ENCODE measurements at places on chromosomes 4 and X.

- DNase-seq: no peak
Measured at GRCh38 chrX:24169211-24169610, 19.7 kb downstream of the ZFX start.

GRCh38 chrX:40145923-40146261 lies 48.1 kb upstream of the BCOR start:
- DNase-seq: no peak

GRCh38 chrX:4091046-4091760 lies 377.8 kb upstream of the PRKX start:
- no peak for DNase-seq

DNA sequence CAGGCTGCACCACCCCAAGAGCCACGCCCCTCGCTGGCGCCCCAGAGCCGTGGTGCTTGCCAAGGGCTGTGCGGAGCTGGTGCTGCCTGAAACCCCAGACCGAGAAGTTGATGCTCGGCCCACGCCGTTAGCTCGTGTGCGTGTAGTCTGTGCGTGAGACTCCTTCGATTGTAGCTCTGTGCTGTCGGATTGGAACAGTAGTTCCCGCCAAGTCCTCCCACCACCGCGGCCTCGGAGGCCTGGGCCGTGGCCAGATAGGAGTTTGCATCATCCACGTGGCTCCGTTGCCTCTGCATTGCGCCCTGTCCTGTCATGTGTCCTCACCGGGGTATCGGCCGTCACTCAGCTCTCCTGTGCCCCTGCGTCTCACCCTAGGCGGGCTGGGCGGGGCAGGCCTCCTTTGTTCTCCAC lies 24.2 kb downstream of the TNIP2 start:
- DNase-seq: no peak

GRCh38 chr4:95544113-95545103 lies 4.4 kb downstream of the UNC5C start:
- no peak for DNase-seq

DNA sequence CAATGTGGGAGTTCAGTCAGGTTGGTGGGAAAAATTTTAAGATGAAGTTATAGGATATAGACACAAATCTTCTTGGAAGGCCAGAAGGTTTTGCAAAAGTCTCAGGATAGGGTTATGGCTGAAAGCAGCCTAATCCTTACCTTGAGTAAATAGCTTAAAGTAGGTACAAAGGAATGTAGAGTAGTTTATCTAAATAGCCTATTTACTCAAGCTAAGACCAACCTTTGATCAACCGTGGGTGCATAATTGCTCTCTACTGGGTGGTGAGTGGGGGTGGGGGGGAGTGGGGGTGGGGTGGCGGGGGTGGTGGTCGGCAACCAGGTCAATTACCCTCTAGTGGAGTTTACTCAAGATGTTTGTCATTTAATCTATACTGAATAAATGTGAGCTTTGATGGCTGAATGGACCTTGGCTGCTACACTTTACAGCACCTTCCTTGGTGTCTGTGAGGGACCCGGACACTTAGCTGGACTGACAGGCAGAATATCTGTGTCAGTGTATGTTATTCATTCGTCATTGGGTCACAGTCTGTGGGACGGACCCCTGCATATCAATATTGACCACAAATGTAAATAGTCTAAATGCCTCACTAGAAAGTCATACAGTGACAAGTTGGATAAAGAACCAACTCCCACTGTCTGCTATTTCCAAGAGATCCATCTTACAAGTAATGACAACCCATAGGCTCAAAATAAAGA lies 545.7 kb upstream of the PABPC4L start:
- DNase-seq: no peak

- DNase-seq: no peak
Measured at GRCh38 chr4:113452868-113453620, 308.5 kb downstream of the CAMK2D start.

DNA sequence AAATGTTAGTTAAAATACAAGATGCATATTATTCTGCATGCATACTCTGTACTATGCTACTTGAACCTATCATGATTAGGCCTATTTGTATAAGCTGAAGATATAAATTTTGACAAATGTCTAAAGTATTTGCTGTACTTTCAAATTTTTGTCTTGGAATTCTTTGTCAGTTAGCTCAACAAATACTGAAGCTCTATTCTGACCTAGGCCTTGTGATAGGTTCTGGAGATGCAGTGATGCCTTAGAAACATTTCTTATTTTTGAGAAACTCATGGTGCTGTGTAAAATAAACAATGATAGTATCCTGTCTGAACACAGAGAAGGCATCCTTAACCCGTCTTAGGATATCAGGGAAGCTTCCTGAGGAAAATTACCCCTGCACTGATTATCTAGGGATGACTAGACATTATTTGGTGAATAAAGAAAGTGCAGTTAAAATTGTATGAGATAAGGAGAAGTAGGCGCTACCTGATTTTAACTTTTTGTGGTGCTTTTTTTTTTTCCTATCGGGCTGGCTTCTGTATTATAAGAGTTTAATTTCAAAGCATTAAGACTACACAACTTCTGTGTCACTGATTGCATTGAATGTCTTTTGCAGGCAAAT lies 43.4 kb downstream of the MOB1B start:
- no peak for DNase-seq

DNA sequence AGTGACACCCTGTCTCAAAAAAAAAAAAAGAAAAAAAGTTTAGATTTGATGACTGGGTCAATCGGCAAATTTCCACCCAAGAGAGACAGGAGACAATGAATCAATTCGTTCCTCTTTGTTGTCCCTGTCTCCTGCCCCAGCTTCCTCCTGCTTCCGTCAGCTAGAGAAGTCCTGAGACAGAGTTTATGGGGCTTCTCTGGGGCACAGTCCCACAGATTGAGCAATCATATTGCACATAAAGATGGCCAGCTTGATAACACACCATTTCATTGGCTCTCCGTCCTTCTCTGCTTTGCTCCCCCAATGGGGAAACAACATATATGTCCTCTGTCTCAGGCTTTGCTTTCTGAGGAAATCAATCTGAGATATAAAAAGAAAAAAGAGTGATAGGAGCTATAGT lies 78.4 kb upstream of the FUNDC1 start:
- no peak for DNase-seq

DNA sequence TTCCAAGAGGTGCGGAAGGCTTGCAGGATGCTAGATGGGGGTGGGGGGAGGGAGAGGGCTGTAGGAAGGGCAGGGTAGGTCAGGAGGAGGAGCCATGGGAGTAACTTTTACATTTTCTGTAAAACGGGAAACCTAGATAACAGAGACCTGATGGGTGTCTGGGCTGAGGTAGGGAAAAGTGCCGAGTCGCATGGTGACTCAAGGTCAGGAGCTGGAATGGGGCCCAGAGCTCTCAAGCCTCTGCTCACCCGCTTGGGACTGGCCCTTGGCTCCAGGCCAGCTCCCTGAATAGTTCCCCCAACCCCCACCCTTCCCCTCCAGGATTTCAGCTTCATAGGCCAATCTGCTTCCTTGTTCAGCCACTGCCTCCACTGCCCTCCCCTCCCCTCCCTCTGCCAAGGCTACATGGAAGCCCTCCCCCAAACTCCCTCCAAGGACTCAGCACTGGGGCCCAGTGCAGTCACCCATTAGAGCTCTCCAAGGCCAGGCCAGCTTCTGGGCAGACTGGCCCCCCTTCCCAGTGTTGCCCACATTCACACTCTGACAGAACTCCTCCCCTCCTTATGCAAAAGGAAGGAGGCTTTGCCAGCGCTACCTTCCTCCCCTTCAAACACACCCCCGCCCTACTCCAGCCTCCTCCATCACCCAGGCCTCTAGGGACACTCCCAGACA lies 43.6 kb downstream of the TSC22D3 start:
- no peak for DNase-seq

DNA sequence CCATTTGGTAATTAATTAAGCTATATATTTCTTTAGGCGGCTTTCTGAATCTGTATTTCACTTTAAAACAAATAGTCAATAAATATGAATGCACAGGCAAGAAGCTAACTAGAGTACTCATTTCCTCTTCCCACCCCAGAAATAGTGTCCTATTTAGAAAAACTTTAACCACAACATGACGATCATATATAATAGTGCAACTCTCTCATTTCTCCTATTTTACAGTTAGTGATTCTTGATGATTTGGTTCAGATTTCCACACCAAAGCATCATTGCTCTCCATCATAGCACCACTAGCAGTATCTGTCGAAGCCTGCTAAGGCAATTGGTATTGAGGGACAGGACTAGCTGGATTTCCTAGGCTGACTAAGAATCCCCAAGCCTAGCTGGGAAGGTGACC lies 184.0 kb upstream of the GALNTL6 start:
- DNase-seq: no peak

DNA sequence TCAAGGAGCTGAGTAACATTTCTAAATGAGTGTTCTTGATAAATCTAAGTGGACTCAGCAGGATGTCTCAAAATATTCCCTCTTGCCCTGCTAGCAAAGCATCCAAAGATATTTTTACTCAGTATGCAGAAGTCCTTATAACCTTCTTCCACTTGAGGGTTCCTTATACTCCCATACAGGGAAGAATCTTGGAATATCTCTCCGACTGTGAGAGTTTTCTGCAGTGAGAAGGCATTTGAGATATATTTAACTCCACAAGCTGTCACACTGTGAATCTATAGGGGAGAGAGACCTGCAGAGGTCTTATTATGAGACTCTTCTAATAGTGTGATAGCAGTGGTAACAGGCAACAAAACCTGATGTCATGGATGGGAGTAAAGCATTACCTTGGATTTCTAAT lies 1034.5 kb upstream of the PABPC4L start:
- no peak for DNase-seq

DNA sequence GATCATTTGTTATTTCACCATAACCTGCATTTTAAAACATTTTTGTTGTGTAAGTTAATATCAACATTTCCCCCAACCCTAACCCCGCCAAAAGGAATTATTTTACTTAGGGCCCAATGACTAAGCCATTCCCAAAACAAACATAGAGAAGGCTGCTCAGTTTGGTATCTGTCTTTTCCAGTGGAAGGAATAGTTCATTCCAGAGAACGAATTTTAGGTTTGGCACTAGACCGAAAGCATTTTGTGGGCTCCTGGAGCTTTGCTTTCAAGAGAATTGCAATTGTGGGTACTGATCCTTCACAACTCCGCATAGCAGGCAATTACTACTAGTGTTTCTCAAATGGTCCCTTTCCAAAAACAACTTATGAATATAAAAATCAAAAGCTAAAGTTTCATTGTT lies 226.7 kb upstream of the MAD2L1 start:
- DNase-seq: no peak

DNA sequence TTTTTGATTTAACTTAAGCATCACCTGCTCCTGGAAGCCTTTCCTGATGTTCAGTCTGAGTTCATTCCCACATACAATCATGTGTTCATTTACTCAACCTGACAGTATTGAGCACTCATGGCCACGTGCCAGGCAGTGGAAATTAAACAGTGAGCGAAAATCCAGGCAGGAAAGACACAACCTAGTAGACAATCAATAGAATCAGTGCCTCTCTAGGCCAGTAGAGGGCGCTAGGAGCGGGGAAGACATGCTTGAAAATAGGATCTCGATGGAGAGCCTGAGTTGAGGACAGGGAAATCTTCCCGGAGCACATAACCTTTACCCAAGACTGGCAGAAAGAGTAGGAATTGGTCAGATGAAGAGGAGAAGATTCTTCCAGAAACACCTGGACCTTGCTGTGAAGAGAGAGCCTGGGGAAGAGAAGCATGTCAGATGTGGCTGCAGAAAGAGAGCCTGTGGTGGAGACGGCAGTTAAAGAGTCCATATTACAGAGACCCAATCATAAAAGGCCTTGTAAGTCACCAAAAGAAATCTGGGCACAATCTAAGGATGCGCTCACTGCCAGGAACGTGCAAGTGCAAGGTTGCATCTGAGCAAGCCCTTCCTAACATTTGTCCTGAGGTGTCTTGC lies 103.5 kb downstream of the LDB2 start:
- DNase-seq: no peak

- DNase-seq: no peak
Measured at GRCh38 chr4:182494103-182494502, 250.9 kb downstream of the TENM3 start.

GRCh38 chr4:94127707-94128328 lies 79.8 kb upstream of the SMARCAD1 start:
- DNase-seq: no peak

GRCh38 chr4:149796381-149796780 lies 19.3 kb downstream of the IQCM start:
- DNase-seq: no peak

GRCh38 chrX:21885568-21885967 lies 29.8 kb downstream of the YY2 start:
- no peak for DNase-seq

- no peak for DNase-seq
Measured at GRCh38 chr4:125331116-125331515, 16.4 kb downstream of the FAT4 start.

DNA sequence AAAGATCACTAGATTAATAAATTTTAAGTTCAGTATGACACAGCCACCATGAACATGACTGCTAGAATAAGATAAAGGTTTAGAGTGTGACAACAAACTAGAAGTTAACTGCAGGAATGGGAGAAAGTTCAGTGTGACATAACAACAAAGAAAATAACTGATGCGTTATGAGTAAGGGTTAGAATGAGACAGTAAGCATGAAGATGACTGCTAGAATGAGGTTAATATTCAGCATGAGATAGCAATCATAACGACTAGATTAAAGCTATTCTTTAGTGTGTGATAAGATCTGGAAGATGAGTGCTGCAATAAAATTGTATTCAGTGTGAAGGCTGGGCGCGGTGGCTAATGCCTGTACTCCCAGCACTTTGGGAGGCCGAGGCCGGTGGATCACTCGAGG lies 48.4 kb upstream of the SMIM10L2A start:
- no peak for DNase-seq

Data from GM12892 (cell line).